ENCODE measurements at places on chromosomes 13 and 19.

DNA sequence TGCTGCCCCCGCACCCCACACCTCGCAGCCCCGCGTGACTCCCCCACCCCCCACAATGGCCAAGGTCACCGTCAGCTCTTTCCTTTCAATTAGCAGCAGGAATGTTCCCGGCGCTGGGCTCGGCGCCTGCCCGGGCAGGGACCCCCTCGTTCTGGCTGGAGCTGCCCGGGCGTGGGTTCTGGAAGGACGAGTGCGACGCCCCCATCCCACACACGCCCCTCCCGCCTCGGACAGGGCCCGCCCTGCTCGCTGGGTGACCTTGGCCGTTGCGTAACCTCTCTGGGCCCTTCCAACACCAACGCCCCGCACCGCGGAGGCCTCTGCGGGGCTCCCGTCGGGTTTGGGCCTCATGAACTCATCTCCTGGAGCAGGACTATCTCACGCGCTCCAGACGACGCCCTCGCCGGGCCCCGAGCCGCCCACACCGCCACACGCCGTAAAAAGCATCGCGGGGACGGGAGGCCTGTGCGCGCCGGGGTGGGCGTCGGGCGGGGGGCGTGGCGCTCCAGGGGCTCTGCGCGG is 10.3 kb downstream of the PALM start:
- no peak for DNase-seq

- no peak for DNase-seq
These were observed 54.0 kb upstream of the F7 start for GRCh38 chr13:113051641-113052040.

- DNase-seq = no peak
These were observed at the start of gene PRSS57 for GRCh38 chr19:695352-695949. Gene PRSS57 (minus strand): TSS chr19:695452. CDS start chr19:695430, 22 bp downstream.

DNA sequence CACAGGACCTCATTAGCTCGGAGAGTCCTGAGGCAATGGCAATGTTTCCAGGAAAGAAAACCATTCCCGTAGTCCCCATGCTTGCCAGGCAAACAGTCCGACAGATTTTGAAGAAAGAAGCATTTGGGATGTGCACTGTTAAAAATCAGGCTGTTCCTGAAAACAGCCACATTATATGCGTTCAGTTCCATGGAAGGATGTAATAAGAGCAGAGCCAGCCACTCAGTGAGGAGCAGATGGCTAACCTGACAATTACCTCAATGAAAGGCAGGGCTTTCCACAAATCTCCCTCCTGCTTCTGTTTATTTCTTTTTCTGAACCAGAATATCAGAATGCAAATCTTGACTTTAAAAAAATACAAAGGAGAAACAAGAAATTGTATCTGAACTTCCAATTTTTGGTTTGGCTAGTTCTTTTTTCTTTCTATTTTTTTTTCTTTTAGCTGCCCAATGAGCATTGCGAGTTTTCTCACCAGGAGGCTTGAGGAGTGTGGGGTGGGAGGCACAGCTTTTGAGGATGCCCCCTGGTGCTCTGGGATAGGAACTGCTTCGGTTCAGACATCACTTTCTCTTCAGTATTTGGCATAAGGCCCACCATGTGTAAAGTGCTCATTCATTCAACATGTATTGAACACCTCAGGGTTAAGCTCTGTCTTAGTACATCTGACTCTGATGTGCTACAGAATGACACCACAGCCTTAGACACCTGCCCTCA is 124.2 kb downstream of the TBC1D4 start:
- DNase-seq = no peak

- no peak for DNase-seq
These were observed 69.1 kb upstream of the SLC15A1 start for GRCh38 chr13:98821372-98822224.
